ENCODE measurements at places on chromosomes 11 and 22.

DNA sequence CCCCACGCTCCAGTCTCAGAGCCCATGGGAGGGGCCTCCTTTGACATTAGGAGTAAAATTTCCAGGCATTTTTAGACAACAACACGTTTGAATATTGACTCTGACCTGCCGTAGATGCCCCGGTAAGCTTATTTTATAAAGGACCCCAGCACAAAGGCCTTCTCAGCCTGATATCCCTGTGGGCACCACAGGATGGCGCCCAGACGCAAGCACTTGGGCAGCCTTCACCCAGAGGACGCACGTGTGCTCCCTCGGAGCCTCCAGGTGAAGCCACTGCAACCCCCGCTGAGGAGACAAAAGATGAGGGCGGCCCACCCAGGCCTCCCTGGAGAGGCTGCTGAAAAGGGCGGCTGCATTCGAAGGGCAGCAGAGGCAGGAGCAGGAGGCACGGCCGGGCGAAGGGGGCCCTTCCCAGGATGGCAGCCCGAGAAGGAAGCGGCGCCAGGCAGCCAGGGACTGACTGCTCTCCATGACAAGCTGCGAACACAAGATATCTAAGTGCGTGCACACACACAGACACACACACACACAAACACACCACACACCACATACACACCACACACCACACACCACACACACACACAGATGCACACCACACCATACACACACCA is 15.2 kb upstream of the TH start:
- H3K4me3 ChIP-seq, result no peak overlapping the region
- H3K4me1 ChIP-seq, result no peaks in the 10 kb centered on the region
- H3K27me3 ChIP-seq, result peaks cover 25% of the 10 kb centered on the region
- H3K27ac ChIP-seq, result no peak overlapping the region
- peak; percentile 42 for DNase-seq
- H3K36me3 ChIP-seq, result no peaks in the 10 kb centered on the region

DNA sequence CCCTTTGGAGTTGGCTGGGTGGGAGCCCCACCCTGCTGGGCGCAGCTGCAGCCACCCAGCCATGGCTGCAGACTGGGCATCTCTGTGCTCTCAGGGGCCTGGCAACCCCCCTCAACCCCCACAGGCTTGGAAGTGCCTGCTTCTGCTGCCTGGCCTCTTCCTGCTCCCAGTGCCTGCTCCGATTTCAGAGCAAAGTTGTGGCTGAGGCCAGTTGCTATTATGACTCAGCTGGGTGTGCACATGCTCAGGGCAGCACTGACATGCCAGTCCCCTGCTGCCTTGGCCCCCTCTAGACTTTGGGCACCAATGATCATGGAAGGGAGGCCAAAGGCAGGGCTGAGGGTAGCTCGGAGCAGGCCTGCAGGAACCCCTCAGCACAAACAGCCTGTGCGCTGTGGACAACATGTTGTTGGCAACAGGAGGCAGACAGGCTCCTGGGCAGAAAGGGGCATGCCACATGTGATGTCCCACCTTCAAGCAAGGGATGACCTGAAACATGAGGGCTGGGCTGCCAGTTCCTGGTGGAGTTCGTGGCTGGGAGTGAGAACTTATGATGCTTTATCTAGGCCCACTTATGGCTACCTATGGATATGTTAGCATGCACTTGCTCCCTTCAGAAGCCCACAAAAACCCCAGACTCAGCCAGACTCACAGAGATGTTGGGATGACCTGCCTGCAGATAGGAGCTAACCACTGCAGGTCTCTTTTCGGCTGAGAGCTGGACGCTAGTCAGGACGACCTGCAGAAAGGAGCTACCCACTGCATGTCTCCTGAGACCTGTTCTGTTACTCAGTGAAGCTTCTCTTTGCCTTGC is 96.4 kb upstream of the AMOTL1 start:
- H3K4me3 ChIP-seq, result no peak overlapping the region
- peaks cover 16% of the 10 kb centered on the region for H3K27me3 ChIP-seq
- H3K4me1 ChIP-seq, result no peaks in the 10 kb centered on the region
- DNase-seq, result no peak
- no peak overlapping the region for H3K27ac ChIP-seq

- no peak overlapping the region for H3K4me3 ChIP-seq
- H3K4me1 ChIP-seq, result no peaks in the 10 kb centered on the region
- no peak overlapping the region for H3K27ac ChIP-seq
These were observed 395.0 kb downstream of the OPCML start for GRCh38 chr11:133137270-133137669.

- peaks cover 2% of the 10 kb centered on the region for H3K27me3 ChIP-seq
- H3K4me1 ChIP-seq, result peaks cover 1% of the 10 kb centered on the region
- no peak for DNase-seq
- H3K4me3 ChIP-seq, result no peak overlapping the region
- H3K27ac ChIP-seq, result no peak overlapping the region
- H3K36me3 ChIP-seq, result no peaks in the 10 kb centered on the region
These were observed 539.6 kb upstream of the CADM1 start for GRCh38 chr11:116043857-116044256.

GRCh38 chr11:77374108-77374507 is 72.6 kb upstream of the GDPD4 start:
- peaks cover 5% of the 10 kb centered on the region for H3K36me3 ChIP-seq
- H3K4me1 ChIP-seq, result peaks cover 3% of the 10 kb centered on the region
- H3K27me3 ChIP-seq, result no peaks in the 10 kb centered on the region
- no peak for DNase-seq

DNA sequence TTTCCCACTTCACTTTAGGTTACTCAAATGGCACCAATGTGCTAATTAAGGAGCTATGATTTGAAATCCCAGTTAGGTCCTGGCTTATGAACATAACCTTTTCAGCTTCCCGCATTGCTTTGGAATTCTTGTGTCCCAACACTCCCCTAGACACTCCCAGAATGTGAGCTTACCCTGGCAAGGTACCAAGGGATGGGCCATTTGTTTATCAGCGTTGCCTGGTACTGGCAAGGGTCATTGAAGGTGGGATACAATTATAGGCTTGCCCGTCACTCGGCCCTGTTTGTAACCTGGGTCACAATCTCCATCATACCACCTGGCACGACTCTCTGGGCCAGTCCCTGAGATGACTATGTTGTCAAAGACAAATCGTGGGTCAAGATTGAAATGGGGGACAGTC is 5.4 kb downstream of the CSRP3 start:
- no peak for DNase-seq
- H3K4me1 ChIP-seq, result no peaks in the 10 kb centered on the region
- H3K27ac ChIP-seq, result no peak overlapping the region
- no peaks in the 10 kb centered on the region for H3K27me3 ChIP-seq

- H3K4me3 ChIP-seq, result no peak overlapping the region
- no peak overlapping the region for H3K27ac ChIP-seq
- no peaks in the 10 kb centered on the region for H3K36me3 ChIP-seq
- no peak for DNase-seq
- H3K4me1 ChIP-seq, result no peaks in the 10 kb centered on the region
These were observed 7.4 kb upstream of the ATXN10 start for GRCh38 chr22:45664136-45664646.

- no peaks in the 10 kb centered on the region for H3K36me3 ChIP-seq
- DNase-seq, result no peak
These were observed 12.5 kb downstream of the ATXN10 start for GRCh38 chr22:45684169-45684568.

- peaks cover 2% of the 10 kb centered on the region for H3K4me1 ChIP-seq
- H3K27ac ChIP-seq, result no peak overlapping the region
- H3K27me3 ChIP-seq, result peaks cover 9% of the 10 kb centered on the region
- H3K36me3 ChIP-seq, result no peaks in the 10 kb centered on the region
- no peak overlapping the region for H3K4me3 ChIP-seq
These were observed 52.1 kb downstream of the SHANK2 start for GRCh38 chr11:71200172-71200716.

DNA sequence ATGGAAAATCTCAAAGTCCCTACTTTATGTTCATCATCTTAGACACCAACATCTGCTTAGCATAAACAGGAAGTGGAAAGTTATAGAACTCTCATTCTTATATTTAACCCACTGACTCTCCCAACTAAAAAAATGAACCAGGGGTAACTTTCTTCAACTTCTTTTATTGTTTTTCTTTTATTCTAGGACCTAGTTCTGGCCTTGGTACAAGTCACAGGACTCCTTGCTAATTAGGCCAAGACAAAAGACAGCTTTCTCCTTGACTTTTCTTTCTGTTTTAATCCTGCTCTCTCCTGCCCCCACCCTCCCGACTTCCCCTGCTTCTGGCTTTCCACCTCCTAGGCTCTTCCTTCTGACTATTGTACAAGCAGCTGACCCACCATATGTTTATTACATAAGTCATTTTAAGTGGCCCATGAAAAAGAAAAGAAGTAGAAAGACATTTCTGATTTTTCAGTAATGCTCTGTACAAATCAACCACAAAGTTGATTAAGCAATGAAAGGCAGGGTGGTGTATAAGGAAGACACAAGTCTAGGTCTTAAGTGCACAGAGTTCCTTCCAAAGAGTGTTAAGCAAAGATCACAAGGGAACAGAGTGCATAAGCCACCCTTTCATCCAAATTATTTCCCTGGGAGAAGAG is 18.3 kb downstream of the JAML start:
- peaks cover 46% of the 10 kb centered on the region for H3K36me3 ChIP-seq
- DNase-seq, result no peak
- peak overlapping the region; percentile 56 for H3K4me3 ChIP-seq
- peak overlapping the region; percentile 82 for H3K27ac ChIP-seq

DNA sequence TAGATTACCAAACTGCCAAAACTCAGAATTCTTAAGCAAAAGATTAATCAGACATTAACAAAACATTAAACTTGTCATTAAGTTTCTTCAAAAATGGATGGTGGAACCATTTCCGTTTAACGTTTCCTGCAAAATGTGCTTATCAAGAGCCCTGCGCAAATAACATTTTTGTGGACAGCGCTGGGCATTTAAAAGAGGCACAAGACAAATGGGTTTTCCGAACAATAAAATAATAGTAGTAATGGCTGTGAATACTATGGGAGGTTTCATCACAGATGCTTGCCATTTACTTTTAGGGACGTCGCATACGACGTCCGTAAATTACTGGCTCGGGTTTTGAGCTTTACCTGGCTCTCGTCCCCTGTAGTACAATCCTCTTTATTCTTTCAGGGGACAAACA is 1.1 kb downstream of the NPAT start:
- peaks cover 17% of the 10 kb centered on the region for H3K36me3 ChIP-seq
- no peak overlapping the region for H3K4me3 ChIP-seq
- H3K27ac ChIP-seq, result no peak overlapping the region
- DNase-seq, result no peak
- no peaks in the 10 kb centered on the region for H3K27me3 ChIP-seq
- H3K4me1 ChIP-seq, result peaks cover 69% of the 10 kb centered on the region

- H3K36me3 ChIP-seq, result no peaks in the 10 kb centered on the region
- no peak for DNase-seq
- no peak overlapping the region for H3K27ac ChIP-seq
- H3K4me3 ChIP-seq, result no peak overlapping the region
- no peaks in the 10 kb centered on the region for H3K4me1 ChIP-seq
These were observed 321.3 kb downstream of the BLID start for GRCh38 chr11:121794671-121795141.

DNA sequence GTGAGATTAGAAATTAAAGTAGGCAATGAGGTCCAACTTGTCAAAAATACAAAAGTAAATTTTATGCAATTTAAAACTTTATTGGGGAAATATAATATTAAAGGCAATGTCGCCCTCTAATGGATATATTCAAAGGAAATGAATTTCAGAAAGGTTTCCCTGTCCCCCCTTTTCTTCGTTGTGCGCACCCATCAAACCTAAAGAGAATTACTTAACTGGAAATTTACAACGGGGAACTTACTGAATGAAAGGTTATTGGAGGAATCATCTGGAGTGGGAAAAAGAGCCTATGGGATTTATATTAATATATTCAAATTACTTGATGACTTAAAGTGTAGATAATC is 1.7 kb upstream of the ABTB2 start:
- peaks cover 63% of the 10 kb centered on the region for H3K27me3 ChIP-seq
- peak overlapping the region; percentile 82 for H3K4me3 ChIP-seq
- no peak for DNase-seq

- H3K4me1 ChIP-seq, result no peaks in the 10 kb centered on the region
- H3K27ac ChIP-seq, result no peak overlapping the region
- peaks cover 3% of the 10 kb centered on the region for H3K36me3 ChIP-seq
- no peak overlapping the region for H3K4me3 ChIP-seq
These were observed 187.7 kb upstream of the E2F8 start for GRCh38 chr11:19428206-19429002.

GRCh38 chr22:19115628-19116027 is 6.6 kb downstream of the DGCR2 start:
- peaks cover 24% of the 10 kb centered on the region for H3K36me3 ChIP-seq
- DNase-seq, result no peak
- H3K4me1 ChIP-seq, result peaks cover 61% of the 10 kb centered on the region
- peak overlapping the region; percentile 1 for H3K4me3 ChIP-seq
- H3K27me3 ChIP-seq, result no peaks in the 10 kb centered on the region

- H3K27me3 ChIP-seq, result no peaks in the 10 kb centered on the region
- peak overlapping the region; percentile 95 for H3K27ac ChIP-seq
- H3K36me3 ChIP-seq, result peaks cover 53% of the 10 kb centered on the region
- H3K4me3 ChIP-seq, result peak overlapping the region; percentile 76
These were observed 31.3 kb upstream of the YPEL1 start for GRCh38 chr22:21766691-21767462.

DNA sequence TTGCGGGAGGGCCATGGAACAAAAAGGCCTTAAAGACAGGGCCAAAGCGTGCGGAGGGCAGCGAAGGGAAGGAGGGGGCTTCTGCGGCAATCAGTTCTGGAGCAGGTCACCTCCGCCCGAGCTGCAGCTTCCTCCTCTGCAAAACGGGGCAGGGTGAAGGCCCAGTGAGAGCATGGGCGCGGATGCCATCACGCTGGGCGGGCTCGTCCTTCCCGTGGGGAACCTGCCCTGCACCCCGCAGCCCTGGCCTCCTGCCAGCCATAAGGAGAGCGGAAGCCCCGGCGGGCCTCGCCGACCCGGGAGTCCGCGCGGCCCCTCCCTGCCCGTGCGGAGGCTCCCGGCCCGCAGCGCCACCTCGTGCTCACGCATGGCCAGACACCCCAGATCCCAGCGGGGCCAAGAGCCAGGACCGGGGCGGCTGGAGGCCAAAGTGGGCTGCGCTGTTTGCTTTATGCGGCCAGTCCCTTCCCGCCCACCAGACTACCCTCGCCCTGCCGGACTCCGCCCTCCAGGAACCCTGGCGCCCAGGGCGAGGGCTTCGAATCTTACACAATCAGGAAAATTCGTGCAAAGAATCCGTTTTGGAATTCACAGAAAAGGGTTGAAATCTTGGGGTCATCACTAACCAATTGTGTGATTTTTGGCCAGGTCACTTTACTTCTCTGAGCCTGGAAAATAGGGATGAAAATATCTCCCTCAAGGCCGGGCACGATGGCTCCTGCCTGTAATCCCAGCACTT is 16.1 kb downstream of the TSKU start:
- peak; percentile 73 for DNase-seq
- no peak overlapping the region for H3K27ac ChIP-seq
- H3K4me1 ChIP-seq, result peaks cover 1% of the 10 kb centered on the region
- H3K4me3 ChIP-seq, result peak overlapping the region; percentile 59
- H3K36me3 ChIP-seq, result no peaks in the 10 kb centered on the region

- peaks cover 6% of the 10 kb centered on the region for H3K36me3 ChIP-seq
- DNase-seq, result no peak
- no peak overlapping the region for H3K27ac ChIP-seq
- H3K27me3 ChIP-seq, result no peaks in the 10 kb centered on the region
- no peak overlapping the region for H3K4me3 ChIP-seq
- no peaks in the 10 kb centered on the region for H3K4me1 ChIP-seq
These were observed 157.3 kb downstream of the SWAP70 start for GRCh38 chr11:9821008-9821752.

- H3K27me3 ChIP-seq, result peaks cover 23% of the 10 kb centered on the region
- no peaks in the 10 kb centered on the region for H3K36me3 ChIP-seq
- DNase-seq, result no peak
- no peak overlapping the region for H3K4me3 ChIP-seq
- no peaks in the 10 kb centered on the region for H3K4me1 ChIP-seq
These were observed 137.4 kb downstream of the PLEKHA7 start for GRCh38 chr11:16876837-16877236.

- H3K36me3 ChIP-seq, result no peaks in the 10 kb centered on the region
- H3K27ac ChIP-seq, result no peak overlapping the region
- no peaks in the 10 kb centered on the region for H3K4me1 ChIP-seq
- DNase-seq, result no peak
- H3K4me3 ChIP-seq, result no peak overlapping the region
- no peaks in the 10 kb centered on the region for H3K27me3 ChIP-seq
These were observed 96.6 kb upstream of the POU2AF2 start for GRCh38 chr11:111148953-111149352.
